Kidney capillary endothelial cell (primary cell): ENCODE measurements at places on chromosomes 1 and 21.

GRCh38 chr21:40587736-40588346 lies 259.1 kb downstream of the DSCAM start:
- no peak for DNase-seq

DNA sequence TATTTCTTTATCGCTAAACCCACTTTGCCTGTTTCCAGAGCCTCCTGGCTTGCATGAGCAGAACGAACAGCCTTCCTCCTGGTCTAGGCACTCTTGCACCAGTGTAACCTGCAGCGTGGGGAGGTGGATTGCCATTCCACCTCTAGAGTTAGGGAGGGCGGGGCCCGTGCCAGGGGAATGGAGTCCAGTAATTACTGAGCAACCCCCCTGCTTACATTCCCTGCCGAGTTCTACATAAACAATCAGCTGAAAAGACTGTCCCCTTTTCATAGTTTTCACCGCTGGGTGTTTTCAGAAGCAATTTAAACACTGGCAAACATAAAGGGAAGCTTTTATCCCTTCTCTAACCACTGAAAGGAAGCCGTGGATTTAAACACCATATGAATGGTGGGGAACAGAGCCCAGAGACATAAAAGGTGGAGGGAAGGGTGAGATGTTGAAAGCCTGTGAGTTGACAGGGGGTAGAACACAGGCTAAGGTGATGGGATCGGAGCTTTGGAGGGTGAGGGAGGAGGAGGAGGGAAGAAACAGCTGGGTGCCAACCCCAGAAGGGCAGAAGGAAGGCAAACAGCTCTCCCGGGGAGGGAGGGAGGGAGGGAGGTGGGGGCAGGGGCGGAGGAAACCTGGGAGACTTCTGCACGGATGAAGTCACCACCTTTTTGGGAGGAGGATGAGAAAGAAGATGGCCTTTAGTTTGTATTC lies 68.0 kb upstream of the WDR26 start:
- no peak for DNase-seq

- no peak for DNase-seq
These were observed 50.0 kb upstream of the SYT6 start for GRCh38 chr1:114203595-114204128.

DNA sequence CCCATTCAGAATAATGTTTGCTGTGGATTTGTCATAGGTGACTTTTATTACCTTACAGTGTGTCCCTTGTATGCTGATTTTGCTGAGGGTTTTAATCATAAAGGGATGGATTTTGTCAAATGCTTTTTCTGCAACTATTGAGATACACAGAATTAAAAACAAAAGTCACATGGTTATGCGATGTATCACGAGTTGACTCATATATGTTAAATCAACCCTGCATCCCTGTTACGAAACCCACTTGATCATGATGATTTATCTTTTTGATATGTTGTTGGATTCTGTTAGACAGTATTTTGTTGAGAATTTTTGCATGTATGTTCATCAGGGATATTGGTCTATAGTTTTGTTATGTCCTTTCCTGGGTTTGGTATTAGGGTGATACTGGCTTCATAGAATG lies 10.7 kb upstream of the OR2T34 start:
- DNase-seq, result no peak
